ENCODE measurements at places on chromosomes 6 and 20. TPM values are rescaled to one million over a fixed set of nuclear protein-coding genes. Genes with fewer than 3 reads are reported as not detected.

DNAJC5 gene
- 27.5 TPM for total RNA-seq

GRCh38 chr6:79180052-79180451 is 54.4 kb downstream of the HMGN3 start:
- DNase-seq, result no peak

DNA sequence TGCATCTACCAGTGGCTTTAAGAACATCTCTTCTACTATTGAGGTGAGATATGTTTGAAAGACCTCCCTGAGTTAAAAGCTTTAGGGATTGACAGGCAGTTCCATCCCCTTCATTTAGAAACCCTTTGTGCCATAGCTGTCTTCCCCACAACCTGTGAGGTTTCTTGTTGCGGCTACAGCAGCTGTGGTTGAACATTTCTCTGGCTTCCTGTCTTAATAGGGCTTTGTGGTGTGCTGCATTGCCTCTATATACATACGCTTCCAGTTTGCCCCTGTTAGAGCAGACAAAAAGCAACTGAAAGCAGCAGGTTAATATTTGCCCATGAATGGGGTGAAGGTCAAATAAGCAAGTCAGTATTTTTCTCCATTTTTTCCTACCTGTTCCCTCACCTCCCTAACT is 210.2 kb downstream of the TMEM200A start:
- DNase-seq, result no peak

DNA sequence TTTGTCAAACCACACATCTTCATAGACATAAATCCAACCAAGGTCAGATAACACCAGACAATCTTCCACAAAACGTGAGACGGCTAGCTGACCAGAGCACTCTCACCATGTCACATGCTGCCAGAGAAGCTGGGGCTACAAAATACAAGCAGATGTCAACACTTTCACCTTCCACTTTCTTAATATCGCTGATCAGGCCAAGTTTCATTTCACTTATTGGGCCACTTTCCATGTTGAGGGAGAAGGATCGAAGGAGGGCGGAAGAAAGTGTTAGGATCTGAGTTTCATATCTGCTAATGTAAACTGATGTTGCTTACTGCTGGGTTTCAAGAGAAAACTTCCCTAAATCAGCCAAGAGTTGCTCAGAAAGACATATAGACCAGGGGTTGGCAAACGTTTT is 177.0 kb upstream of the PRDM1 start:
- no peak for DNase-seq

Measured in OCI-LY7 (cell line).